ENCODE measurements at places on chromosomes 2 and 18.

DNA sequence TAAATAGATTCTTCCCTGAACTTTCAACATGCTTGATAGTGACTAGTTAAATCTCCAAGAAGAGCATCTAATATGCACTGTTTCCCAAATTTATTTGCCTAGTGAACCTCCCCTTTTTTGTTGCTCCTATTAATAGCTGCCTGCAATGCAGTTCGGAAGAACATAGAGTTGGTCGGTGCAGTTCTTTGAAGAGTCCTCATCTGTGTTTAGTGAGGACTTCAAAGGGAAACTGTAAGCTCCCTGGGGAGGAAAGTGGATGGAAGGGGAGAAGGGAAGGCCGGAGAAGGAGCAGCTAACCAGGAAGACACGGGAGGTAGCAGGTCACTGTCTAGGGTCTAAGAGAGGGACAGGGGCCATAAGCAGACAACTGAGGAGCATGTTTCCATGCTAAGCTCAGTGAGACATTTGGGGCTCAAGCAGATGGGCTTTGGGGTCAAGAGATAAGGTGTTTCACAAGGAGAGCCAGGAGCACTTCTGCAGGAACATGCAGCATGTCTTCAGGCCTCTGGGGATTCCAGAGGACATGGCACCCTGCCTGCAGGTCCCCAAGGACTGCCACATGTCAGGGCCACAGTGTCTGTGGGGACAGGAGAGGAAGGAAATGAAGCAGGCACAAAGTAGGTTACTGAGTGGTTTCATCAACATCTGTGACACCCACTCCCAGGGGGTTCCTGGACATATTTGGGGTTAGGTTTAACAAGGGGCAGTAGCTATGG lies 48.7 kb upstream of the ANXA4 start:
- no peak for DNase-seq

DNA sequence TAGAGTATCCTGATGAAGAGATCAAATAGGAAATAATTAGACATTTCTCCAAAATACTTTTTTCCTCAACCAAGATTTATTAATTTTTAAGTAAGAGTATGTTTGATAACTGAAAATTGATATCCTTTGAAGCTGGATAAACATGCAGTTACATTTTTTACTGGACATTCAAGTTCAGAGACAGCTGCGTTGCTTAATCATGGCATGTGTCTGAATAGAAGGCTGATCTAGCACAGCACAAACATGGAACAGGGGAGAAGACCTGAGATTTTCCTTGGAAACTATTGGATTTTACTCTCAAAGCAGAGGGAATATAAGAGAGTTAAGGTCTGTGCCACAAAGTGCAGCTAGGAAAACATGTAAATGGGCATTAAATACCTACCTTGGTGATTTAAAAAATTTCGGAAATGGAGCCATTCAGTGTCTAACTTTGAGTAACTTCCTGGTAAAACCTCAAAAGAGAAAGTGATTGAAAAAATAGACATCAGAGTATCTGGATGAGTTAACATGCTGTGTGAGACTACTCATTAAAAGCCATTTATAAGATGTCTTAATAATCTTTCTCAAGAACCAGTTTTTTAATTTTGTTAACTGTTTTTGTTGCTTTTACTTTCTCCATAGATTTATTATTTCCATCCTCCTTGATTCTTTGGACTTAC lies 31.8 kb downstream of the CRIM1 start:
- DNase-seq = no peak

- DNase-seq = no peak
Observed at GRCh38 chr2:180905461-180905860, 74.9 kb upstream of the UBE2E3 start.

- no peak for DNase-seq
Observed at GRCh38 chr18:73980289-73980979, 167.2 kb downstream of the FBXO15 start.

GRCh38 chr2:214050731-214051130 lies 360.1 kb upstream of the VWC2L start:
- DNase-seq = no peak

- no peak for DNase-seq
Observed at GRCh38 chr2:156005999-156006712, 326.4 kb downstream of the NR4A2 start.

DNA sequence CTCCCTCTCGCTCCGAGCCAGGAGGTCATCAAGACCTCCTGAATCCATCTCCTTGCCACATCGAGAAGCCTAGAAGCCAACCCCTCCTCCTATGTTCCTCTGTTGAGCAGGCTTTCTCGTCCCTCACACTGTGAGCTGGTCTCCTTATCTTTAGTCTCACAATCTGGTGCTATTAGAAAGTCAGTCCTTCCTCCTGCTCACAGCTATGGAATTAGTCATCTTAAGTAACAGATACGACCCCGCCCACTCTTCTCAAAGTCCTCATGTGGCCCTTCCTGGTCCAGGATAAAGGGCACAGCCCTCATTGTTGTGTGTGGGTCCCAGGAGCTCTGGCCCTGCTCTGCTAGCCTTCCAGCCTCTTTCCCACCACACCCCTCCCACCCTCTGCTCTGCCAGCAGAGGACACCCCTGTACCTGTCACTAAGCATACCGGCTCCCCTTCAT lies 41.4 kb upstream of the TRIB2 start:
- DNase-seq = no peak

GRCh38 chr2:149651229-149651628 lies 63.7 kb upstream of the MMADHC start:
- DNase-seq = no peak

- DNase-seq = peak; percentile 91
Observed at GRCh38 chr2:16656784-16657391, 8.7 kb downstream of the CYRIA start.

All from gastrocnemius medialis (tissue), 4 donors.